ENCODE measurements at places on chromosomes 1 and 21.

DNA sequence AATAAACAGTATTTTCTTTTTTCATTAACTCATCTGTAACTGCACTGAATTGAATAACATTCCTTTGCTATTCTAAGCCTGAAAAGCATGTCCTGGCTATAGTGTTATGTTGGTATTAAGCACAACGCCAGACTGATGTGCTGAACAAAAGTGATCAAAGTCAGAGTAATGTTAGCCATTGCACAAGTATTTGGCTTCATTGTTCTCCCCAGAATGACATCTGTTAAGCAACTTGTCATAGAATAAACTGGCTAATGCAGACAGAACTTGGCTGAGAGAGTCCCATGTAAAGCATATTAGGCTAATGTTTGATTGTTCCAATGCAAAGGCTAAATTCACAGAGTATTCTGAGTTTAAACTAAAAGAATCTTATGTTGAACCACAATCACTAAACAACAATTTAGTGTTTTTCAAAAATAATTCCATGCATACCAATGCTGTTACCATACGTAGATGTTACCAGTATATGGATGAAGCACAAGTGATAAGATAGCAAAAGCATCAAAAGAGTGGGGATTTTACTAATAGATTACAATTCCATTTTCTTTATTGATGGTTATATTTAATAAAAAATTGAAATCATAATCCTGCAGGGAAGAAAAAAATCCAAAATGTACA lies 235.3 kb upstream of the DMRTA2 start:
- DNase-seq, result no peak

- no peak for DNase-seq
These were observed 11.4 kb downstream of the COQ8A start for GRCh38 chr1:226951286-226952117.

- DNase-seq, result no peak
These were observed 7.6 kb downstream of the FMN2 start for GRCh38 chr1:240099329-240099728.

GRCh38 chr1:87292684-87293493 lies 35.8 kb upstream of the LMO4 start:
- peak; percentile 58 for DNase-seq

DNA sequence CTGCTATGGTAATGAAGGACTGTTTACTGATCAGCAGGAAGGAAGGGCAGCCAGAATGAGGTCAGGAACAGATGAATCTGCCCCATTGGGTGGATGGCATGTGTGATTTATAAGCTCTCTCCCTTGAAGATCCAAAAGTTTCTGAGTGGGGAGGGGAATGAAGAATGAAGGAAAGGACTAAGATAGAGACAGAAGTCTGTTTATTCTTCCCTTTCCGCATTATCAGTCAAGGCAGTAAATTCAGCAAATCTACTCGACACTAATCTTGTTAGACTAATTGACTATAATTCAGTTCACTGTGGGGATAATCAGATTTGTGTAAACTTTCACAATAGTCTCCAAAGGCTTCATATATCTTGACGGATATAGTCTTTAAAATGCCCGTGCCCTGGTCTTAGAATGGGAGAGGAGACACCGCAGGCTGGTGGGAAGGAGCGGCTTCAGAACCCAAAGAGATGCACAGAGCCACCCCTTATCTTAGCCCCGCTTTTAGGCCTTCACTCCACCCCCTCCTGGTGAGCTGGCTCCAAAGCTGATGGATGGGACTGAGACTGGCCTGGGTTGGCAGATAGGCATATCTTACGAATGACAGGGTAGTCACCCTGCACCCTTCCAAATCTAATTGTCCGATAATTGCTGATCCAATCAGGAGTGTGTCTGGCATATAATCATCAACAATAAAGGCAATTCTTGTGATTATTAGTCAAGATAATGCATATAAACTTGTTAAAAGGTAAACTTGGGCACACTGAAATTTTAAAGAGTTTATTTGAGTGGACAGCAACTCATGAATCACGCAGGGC lies 76.0 kb upstream of the PPM1J start:
- DNase-seq, result no peak

DNA sequence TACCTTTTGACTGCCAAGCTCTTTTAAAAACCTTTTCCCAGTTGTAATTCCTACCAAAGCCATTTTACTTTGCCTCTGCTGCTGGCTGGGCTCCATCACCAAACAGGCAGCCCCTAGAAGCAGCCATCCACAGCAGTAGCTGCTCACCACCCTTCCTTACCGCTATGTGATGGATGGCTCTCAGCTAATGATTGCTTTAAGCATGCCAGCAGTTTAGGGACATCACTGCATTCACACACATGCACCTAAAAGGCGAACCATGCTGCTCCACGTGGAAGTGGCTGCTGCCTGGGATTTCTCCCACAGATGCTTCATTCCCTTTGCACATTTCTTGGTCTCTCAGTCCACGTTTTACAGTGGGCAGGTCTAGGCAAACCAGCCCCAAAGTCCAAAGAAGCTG lies 46.3 kb upstream of the PDE9A start:
- no peak for DNase-seq

- no peak for DNase-seq
These were observed 3.3 kb upstream of the AGT start for GRCh38 chr1:230717251-230717650.

GRCh38 chr1:53956308-53957168 lies 10.4 kb downstream of the LRRC42 start:
- no peak for DNase-seq

DNA sequence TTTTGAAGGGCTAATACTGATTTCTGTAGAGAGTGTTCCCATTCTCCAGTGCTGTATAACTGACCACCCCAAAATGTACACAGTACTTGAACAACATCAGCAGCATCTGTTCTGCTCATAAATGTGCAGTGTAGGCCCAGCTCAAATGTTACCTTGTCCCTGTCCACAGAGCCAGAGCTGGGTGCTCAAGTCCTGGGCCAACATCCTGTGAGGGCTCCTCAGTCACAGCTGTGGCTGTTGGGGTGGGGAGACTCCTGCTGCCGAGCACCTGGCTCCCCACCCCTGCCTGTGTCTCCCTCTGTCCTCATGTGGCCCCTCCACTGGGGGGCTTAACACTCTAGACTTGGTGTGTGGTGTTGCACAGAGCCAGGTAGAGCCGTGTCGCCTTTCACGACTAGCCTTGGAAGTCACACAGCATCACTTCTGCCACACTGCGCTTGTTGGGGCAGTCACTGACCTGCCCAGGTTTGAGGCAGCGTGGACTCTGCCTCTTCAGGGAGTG lies 30.5 kb downstream of the DIP2A start:
- no peak for DNase-seq

DNA sequence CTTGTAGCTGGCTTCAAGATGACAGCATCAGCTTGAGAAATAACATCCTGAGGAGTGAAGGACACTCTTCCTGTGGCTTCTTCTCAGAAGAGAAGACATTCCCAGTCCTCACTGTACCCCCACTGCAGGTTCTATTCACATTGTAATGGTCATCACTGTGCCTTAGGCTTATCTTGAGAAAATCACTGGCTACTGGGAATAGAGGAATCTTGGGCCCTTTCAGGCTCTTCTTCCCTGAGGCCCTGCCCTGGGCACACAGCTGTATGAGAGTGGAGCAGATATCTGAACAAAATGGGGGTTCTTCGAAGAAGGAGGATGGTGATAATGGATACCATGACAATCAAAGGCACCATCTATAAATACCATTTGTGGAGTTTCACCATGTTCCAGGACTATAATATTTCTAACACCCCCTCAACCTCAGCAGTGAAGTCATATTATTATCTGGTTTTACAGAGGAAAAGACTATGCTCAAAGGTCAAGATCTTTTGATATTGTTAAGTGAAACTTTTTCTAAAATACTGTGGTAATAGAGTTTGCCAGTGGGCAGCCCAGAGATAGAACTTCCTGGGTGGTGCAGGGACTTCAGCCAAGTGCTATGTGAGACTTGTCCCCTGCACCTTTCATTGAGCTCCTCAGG lies 143.1 kb upstream of the KCNE2 start:
- no peak for DNase-seq

DNA sequence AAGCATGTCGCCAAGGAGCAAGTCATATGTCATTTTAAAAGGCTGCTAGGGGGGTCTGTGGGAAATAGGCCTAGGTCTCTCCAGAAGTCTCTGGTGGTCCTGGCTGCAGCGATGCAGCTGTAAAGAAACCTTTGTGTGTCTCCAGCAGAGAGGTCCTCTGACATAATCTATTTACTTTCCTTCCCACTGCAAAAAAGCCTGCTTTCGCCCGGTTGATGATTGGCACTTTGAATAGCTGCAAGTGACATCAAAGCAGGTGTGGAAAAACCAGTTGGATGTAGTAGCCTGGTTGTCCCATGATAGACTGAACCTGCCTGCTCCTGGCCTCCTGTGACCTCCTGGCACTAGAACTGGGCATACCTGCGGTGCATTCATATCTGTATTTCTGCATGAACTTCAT lies 13.8 kb downstream of the RASSF5 start:
- DNase-seq, result no peak

DNA sequence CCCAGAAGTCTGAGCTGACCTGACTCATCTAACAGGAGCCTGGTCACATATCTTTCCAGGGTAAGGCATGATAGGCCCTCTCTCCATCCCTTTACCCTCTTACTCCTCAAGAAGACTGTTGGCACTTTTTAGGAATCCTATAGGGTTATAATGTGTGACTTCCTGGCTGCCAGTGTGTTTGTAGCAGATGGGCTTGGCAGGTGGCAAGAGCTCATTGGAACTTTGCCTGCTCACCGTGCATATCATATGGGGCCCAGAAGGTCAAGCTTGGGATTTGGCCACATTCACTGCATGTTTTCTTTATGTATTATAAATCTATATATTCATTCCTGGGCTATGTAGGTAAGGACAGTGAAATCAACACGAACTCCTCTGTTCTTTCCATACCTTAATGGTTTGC lies 5.2 kb downstream of the KAZN start:
- DNase-seq, result no peak

DNA sequence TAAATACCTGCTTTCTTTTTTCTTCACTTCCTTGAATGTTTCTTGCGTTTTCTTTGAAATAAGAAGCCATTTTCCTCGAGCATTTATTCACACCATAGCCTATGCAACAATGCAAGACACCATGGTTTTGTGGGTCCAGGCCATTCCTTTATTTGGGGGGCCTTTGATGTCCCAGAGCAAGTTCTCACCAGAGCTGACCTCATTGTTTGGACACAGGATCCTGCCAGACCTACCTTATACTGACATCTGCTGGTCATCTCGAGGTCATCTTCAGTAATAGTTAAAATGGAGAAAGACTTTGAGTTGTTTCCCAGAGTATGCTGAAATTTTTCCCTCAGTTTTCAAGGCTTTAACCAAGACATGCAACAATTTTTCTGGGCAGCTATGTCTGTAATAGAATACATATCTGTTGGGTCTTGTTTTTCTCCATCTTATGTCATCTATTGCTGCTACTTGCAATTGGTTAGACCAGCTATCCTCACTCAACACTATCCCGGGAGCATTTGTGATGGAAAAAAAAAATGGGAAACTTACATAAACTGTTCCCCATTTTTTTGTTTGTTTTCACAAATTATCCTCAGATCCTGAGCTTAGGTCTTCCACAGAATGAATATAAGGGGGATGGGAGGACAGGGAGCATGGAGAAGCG lies 34.0 kb upstream of the BACE2 start:
- no peak for DNase-seq

- no peak for DNase-seq
These were observed 89.9 kb upstream of the PDC start for GRCh38 chr1:186550832-186551231.

DNA sequence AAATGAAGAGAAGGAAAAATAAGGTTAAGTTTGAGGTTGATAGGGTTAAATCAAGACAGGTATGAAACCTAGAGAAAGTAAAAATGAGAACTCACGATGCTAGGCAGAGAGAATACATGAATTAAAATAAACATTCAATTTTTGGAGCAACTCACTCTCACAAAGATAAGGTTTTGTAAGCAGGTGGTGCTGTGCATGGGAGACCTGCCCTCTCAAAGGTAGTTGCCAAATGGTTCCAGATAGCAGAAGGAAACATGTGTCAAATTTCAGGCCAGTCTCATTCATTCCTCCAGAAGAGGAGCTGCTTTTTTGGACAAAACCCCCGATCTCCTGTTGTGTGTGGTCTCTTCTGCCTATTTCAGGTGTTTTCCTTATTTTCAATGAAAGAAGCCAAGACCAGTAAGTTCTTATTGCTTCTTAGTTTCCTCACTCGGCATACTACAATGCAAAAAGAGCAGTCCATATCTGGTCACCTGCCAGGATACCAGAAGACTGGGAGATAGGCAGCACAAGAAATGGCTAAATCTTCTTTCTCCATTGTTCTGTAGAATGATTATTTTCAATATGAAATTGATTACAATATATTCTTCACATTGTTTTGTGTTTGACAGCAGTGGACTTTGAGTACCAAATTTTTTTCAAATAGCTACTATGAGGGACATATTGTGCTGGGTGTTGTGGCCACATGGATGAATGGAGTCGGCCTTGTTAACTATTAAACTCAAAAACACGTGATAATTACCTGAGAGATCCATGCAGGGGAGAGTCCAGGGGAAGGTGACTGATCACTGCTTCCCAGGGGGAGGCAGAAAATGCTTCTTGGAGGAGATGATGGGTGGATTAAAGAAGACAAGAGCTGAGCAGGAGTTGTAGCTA lies 3.6 kb downstream of the CR1L start:
- no peak for DNase-seq

- DNase-seq, result no peak
These were observed 532.4 kb downstream of the KIF26B start for GRCh38 chr1:245687152-245687635.

DNA sequence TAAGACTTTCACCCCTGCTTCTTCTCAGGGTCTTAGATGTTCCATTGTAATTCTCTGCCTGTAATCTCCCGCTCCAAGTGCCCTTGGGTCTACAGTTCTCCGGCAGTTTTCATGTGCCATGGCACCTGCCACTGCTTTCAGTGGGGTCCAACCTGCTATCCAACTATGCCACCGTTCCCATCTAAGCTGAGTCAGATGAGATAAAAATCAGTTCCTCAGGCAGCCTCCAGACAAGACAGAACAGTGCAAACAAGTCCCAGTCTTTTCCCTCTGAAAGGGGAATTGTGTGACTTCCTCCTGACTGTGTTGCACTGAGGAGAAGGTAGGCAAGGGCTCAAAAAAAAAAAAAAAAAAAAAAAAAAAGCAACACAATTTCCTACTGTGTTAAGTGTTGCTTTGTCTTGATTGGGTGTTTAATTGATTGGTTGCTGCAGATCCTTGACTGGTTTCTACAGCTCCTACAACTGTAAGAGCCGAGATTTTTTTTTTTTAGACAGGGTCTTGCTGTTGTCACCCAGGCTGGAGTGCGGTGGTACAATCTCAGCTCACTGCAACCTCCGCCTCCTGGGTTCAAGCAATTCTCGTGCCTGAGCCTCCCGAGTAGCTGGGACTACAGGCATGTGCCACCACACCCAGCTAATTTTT lies 50.7 kb downstream of the EBNA1BP2 start:
- no peak for DNase-seq

- no peak for DNase-seq
These were observed 12.3 kb downstream of the WNT3A start for GRCh38 chr1:228018961-228019721.

All from activated CD4-positive, alpha-beta T cell treated with anti-CD3 and anti-CD28 coated beads, Interleukin-2, amount 50 U/mL, for 16 hours (primary cell).